CD4-positive, alpha-beta T cell treated with Interleukin-2 at 100 ng/mL for 4 hours (primary cell): ENCODE measurements at places on chromosomes 1 and 21.
A peak's percentile ranks its signal among the peaks of the same experiment; 100 is the strongest.

GRCh38 chr1:178371235-178371634 is 125.5 kb downstream of the CLEC20A start:
- no peak for DNase-seq

DNA sequence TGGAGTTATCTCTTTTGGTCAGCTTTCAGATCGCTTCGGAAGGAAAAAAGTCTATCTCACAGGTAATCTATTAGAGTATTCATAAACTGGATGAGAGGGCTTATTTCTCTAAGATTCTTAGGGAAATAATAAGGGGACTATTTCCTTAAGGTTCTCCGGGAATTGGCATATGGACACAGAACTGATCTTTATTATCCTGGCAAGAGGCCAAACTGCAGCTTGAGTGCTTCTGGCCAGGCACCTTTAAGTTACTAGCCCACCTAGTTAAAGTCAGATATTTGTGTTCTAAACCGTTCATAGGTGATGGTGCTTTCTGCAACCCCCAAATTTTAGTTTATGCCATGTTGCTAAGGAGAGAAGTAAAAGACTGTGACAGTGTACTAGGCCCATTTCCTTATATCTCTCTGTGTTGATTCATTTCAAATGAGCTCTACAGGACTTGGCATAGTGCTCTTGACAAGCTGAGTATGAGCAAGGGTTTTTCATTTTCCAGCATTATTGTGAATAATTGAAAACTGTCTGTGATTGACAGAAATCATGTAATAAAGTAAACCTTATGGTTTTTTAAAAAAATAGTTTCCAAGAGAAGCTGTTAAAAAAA is 43.4 kb downstream of the SLC22A15 start:
- DNase-seq = no peak

GRCh38 chr21:33402001-33402979 is 923 bp upstream of the IFNGR2 start:
- no peak for DNase-seq

DNA sequence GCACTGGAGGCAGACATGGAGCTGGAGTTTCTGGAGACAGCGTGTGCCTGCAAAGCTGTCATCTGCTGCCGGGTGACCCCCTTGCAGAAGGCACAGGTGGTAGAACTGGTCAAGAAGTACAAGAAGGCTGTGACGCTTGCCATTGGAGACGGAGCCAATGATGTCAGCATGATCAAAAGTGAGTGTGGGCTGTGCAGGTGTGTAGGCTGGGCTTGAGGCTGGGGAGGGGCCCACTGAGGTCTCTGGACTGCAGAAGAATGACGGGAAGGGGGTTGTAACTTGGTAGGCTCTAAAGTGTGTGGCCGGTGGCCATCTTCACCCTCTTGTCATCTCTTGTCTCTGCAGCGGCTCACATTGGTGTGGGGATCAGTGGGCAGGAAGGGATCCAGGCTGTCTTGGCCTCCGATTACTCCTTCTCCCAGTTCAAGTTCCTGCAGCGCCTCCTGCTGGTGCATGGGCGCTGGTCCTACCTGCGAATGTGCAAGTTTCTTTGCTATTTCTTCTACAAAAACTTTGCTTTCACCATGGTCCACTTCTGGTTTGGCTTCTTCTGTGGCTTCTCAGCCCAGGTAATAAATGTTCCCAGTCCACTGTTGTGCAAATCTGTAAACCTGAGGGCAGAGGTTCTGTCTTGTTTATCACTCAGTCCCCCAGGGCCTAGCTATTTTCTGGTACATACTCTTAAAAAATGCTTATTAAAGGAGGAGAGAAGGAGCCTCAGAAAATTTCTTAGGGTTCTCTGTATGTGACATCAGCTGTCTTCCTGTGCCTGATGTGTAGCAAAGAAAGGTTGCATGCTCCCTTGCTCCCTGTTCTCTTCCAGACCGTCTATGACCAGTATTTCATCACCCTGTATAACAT is 19.9 kb downstream of the ATP8B2 start:
- DNase-seq = peak; percentile 81

DNA sequence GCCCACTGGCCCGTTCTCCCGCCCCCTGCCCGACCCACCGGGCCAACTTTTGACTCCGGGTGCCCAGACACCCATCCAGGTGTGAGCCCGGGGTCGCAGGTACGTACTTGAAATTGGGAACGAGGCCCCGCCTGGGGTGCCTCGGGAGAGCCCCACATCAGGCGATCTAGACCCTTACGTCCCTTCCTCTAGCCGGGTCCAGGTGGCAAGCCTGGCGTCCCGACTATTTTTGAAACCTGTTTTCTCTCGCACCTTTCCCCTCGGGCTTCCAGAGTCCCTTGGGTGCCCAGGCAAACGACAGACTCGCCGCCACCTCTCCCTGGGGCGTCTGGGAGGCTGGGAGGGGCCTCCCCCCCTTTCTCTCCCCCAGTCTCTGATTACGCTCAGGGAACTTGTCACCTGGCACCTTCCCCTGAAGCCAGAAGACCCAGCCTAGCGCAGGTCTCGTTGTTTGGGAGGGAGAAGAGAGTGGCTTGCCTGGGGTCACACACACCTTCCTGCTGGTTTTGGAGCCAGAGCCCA is 898 bp downstream of the LDLRAP1 start:
- DNase-seq = no peak

DNA sequence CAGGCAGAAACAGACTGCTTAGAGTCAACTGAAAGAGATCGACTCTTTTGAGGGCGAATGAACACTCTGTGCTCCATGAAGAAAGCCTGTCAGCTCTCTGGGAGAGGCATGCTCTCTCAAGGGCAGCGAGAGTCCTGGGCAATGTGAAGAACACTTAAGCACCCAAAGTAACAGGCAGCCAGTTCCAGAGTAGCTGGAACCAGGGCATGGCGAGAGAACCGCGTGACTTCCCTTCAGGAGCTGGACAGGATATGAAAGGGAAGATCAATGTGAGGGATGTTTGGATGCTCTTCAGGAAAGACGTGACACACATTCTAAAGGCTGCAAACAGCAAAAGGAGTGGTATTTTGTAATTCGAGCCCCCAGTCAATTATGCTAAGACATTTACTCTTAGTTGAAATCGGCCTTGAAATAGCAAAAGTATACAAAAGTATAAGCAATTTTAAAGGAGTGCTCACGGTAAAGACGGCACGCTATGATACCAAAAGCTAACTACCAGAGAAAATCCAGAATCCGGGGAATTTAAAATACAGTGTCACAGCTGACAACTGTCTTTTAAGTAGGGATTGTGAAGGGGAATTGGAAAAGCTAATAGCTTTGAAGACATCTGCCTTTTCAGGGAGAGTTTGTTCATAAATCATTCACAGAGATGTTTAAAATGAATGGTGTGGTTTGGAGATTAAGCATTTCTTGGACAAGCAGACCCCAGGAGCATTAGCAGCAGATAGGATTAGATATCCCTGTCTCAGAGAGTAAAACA is 20.8 kb downstream of the ADAMTS5 start:
- DNase-seq = no peak

DNA sequence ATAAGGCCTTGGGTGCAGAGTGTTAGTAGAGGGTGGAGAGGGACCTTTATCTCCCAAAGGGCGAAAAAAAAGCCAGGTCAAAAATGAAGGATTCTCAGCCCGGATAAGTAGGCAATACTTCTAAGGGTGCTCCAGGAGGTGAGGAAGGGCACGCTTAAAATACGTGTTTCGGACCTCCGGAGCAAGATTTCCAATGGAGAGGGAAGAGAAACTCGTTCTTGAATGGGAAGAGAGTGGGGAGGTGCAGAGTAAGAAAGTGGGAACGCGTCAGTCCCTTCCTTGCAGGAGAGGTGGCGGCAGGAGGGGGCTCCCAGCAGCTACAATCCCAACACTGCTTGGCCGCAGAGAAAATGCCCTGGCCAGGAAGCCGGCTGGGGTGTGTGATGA is 581 bp downstream of the EFCAB14 start:
- no peak for DNase-seq

DNA sequence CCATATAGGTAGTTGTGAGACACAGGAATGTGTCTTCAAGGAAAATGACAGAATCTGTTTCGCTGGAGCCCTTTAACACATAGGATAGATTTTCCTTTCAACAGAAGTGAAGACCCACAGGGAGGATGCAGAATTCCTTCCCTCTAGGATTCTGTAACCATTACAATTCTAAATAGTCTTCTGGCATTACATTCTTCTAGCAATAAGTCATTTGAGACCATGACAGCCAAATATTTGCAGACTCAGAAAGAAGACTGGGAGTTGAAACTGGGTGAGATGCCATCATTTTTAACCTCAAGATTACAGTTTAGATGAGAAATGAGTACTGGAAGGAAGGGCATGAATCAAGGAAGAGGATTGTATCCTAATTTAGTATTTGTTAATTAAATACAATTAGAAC is 61.6 kb downstream of the ZBTB18 start:
- no peak for DNase-seq
